ELR (cell line): ENCODE measurements at places on chromosomes 13 and 19.

DNA sequence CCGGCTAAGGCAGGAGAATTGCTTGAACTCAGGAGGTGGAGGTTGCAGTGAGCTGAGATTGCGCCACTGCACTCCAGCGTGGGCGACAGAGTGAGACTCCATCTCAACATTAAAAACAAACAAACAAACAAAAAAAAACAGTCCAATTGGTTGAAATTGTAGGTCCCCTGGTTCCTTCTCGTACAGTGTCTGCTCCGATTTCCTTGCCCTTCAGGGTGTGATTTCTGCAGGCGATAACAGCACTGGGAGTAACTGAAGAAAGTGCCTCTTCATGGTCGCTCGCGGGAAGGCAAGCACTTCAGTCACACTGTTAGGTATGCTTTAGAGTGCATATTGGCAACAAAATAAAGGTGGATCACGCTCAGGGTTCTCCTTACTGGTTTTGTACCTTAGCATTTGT lies 39.7 kb downstream of the TPT1 start:
- DNase-seq = no peak

- no peak for DNase-seq
These were observed 30.6 kb downstream of the CERS1 start for GRCh38 chr19:18865106-18865972.

- peak; percentile 96 for DNase-seq
These were observed 384.3 kb downstream of the EFNB2 start for GRCh38 chr13:106151056-106151699.

GRCh38 chr13:28492569-28493367 lies 2.2 kb downstream of the FLT1 start:
- peak; percentile 85 for DNase-seq

DNA sequence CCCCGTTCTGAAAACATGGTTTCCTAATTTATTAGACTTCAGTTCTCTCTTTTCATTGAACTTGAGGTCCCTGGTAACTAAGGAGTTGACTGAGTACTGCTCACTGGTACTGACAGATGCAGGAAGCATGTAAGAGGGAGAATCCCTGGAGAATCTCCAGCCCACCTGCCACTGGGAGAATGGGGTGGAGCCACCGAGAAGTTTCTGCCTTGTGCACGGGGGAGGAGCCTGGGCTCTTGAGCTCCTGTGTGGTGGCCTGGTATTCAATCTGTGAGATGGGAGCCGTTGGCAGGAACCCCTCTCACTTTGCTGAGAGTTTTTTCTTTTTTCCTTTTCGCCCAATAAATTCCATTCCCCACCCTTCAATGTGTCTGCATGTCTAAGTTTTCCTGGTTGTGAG lies 13.2 kb upstream of the AKAP11 start:
- DNase-seq = no peak

DNA sequence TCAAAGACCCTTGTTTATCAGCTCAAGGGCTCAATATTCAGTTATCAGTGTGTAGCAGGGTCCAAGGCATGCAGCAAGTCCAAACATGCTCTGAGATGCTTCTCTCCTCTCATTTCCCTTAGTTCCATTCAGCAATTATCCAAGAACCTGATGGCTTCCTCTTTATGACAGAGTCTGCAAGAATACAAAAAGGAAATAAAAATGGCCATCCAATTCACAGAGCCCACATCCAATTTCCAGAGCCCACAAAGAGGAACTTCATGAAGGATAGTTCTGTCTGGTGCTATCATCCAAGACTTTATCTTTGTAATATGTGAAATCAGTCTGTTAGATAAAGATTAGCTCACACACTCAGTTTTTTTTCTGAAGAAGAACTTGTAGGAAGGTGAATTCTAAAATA lies 217.2 kb downstream of the LACC1 start:
- no peak for DNase-seq

- DNase-seq = peak; percentile 89
These were observed 222.6 kb upstream of the MAB21L1 start for GRCh38 chr13:35698911-35699576.

DNA sequence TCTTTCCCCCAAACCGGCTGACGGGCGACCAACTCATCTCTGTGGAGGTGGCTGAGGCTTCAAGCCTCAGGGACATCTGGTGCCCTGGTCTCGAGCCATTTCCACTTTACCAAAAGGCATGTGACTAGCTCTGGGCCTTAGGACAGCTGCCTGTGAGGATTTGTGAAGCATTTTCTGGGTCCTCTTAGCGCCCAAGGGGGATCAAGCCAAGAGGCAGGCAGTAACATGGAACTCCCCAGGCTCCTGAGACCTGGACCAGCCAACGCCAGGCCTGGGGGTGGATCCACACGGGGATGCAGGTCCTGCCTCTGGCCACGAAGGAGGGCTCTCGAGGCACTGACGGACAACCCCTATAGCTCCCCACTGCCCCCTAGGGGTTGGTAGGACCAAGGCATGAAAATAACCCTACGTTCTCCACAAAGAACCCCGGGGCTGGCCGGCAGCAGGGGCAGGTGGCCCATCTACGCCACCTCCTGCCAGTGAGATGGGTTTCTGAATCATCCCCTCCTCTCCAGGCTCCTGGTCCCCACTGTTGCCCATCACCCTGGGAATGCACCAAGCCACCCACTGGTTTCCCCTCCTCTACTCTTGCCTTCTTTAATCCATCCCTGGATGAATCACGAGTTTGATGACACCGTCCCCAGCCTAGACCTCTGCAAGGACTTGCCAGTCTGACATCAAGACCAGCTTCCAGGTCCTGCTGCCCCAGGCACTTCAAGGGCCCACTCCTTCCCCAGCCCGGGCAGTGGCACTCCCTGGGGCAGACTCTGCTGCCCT lies 7.0 kb upstream of the MYDGF start:
- peak; percentile 68 for DNase-seq

DNA sequence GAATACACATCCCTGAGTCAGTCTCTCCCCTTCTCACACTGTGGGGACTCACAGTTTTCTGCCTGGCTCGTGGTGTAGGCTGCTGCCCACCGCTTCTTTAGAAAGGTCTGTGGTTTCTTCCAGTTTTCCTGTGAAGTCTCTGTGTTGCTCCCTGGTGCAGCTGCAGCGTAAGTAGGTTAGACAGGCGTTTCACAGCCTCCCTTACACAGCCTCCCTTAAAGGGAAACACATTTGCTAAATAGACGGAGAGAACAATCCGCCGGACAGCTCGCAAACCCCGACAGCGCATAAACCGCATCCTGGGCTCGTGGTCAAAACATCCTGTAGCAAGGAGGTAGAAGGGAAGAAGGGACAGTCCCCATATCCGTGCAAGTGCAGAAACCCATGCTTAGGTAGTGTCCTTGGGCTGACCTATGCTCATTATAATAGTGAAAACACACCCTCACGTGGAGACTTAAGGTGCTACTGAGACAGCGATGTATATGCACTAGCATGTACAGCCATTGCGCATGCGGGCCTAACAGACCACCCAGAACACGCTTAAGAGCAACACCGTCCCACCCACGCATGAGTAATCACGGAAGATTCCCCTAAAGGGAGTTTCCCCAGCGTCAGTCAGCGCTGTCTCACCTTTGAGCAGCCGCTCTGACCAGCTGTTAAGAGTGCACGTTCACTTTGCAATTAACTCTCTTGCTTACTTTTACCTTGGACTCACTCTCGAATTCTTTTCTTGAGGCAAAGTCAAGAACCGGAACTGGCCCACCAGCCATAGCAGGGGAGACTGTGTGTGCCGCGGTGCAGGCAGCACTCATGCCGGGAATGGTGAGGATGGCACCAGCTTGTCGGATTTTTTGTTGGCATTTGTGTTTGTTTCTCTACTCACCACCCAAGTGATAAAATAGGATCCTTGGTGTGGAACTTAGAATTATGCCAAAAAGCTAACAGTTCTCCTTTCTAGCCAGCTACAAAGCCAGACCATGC lies 16.6 kb downstream of the SIGLEC8 start:
- peak; percentile 32 for DNase-seq

GRCh38 chr19:41248895-41249294 lies 15.3 kb upstream of the HNRNPUL1 start:
- peak; percentile 42 for DNase-seq

- peak; percentile 90 for DNase-seq
These were observed 1165.0 kb downstream of the SLITRK1 start for GRCh38 chr13:82717249-82717648.

DNA sequence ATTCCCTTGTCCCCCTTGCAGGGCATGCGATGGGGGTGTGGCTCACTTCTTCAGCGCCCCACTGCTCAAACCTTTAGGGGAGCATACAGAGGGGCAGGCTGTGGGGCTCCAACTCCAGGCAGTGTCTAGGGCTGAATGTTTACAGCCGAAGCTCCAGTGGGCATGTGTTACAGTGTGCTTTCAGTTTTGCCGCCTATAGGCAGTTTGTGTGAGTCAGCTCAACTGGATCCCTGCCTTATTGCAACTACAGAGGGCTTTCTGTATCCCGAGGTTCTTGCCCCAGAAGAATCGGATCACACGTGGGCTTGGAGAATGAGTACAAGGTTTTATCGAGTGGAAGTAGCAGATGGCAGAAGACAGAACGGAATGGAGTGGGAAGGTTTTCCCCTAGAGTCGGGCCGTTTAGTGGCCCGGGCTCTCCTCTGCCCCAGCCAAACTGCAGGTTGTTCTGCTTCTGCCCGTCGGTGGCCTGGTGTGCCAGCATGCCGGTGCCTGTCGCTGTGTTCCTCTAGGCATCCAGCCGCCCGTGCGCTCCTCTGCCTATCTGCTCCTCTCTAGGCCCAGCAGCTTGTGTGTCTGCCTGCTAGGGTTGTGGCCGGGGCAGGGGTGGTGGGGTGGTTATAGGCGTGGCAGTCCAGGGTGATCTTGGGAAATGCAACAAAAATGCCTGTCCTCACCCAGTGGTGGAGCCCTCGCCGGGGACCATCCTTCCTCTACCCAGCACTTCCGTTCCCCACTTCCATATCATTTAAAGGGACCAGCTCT lies 435.9 kb upstream of the SGCG start:
- DNase-seq = no peak

DNA sequence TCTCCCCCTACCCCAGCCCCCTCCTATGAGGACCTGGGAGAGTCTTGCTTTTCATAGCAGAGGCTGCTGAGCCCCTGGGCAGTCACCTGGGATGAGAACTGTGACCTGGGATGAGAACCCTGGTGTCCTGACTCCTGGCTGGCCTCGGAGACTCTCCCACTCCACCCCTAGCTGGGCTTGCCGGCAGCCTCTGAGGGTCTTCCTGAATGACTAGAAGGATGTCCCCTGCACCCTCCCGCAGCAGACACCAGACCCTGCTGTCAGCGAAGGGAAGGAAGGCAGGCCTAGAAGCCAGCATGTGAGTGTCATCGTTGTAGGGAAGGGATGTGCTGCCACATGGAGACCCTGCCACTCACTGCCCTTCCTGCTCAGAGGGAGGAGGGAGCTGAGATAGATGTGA lies 203.4 kb upstream of the ZNF536 start:
- no peak for DNase-seq

DNA sequence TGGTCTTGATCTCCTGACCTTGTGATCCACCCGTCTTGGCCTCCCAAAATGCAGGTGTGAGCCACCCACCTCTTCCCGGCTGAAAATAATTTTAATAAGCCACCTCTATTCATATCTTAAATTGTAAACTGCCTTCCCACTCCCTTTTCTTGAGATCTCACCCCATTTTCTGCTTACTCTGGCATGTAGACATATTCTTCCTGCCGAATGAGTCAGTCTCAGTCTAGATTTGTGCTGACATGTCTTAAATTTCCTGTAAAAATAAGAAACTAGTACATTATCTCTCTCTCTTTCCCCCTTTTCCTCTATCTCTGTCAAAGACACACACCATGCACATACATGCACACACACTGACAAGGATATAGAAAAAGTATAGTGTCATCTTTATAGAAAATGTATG lies 60.9 kb downstream of the THSD1 start:
- DNase-seq = peak; percentile 28
